Astrocyte (in vitro differentiated cells and primary cell): ENCODE measurements at places on chromosomes 3 and 15. TPM values are rescaled to one million over a fixed set of nuclear protein-coding genes. Genes with fewer than 3 reads are reported as not detected.
A peak's percentile ranks its signal among the peaks of the same experiment; 100 is the strongest.

- H3K4me3 ChIP-seq, result no peak overlapping the region
- H3K36me3 ChIP-seq, result no peaks in the 10 kb centered on the region
- peak overlapping the region; percentile 72 for H3K27ac ChIP-seq
- H3K27me3 ChIP-seq, result no peaks in the 10 kb centered on the region
- DNase-seq, result peak; percentile 93
- peaks cover 14% of the 10 kb centered on the region for H3K4me1 ChIP-seq
These were observed 129.8 kb upstream of the PHLDB2 start for GRCh38 chr3:111729087-111729846.

DNA sequence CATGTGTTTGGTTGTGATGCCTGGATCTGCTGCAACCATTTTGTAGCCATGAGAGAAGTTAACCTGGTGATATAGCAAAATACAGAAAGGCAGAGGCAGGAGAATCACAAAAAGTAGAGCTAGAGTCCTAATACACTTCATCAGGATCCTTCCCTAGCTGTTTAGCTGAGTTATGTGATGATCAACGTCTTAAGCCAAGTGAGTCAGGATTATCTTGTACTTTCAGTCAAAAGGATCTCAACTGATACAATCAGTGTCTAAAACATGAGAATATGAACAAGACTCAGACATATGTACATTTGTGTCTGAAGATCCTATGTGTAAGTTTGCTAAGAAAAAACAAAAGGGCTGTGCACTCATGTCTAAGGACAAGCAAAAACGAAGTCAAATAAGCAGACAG, 236.9 kb downstream of the NTRK3 start:
- H3K36me3 ChIP-seq, result no peaks in the 10 kb centered on the region
- DNase-seq, result no peak
- no peak overlapping the region for H3K4me3 ChIP-seq
- no peak overlapping the region for H3K27ac ChIP-seq
- peaks cover 6% of the 10 kb centered on the region for H3K4me1 ChIP-seq

DNA sequence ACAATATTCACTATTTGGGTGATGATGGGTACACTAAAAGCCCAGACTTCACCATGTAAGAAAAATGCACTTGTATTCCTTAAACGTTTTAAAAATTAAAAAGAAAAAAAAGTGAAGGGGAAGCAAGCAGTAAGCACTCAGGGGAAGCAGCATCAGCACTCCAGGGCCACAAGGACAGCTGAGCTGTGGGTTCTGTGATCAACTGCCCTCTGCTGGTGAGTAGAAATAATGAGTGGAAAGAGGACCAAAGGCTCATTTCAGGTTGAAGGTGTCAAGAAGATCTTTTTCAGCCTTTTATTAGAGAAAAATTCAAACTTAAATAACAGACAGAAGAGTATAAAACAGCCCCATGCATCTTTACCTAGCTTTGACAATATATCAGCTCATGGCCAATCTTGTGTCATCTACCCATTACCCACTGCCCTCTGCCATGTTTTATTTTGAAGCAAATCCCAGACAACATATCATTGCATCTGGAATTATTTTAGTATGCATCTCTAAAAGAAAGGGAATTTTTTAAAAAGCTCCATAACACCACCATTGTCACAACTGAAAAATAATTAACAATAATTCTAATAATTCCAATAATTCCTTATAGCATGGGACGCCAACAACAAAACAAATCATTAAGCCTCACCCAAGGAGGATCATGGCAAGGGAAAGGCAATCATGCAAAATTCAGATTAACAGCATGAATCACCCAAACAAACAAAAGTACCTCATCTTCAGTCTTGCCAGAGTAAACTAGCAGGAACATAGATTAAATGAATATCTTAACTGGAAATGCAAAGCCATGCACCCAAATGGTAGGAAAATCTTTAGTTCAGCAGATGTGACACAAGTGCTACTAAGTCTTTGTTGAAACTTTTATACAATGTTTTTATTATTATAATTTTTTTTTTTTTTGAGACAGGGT, 42.5 kb downstream of the TAMM41 start:
- no peaks in the 10 kb centered on the region for H3K4me1 ChIP-seq
- peak; percentile 44 for DNase-seq
- no peak overlapping the region for H3K4me3 ChIP-seq
- H3K27me3 ChIP-seq, result no peaks in the 10 kb centered on the region
- peaks cover 23% of the 10 kb centered on the region for H3K36me3 ChIP-seq
- H3K27ac ChIP-seq, result no peak overlapping the region

C3orf20 gene
- 0.16 TPM in 1 of 2 replicates, not detected in the other for total RNA-seq

GRCh38 chr3:65623362-65623761, 415.4 kb downstream of the MAGI1 start:
- H3K27me3 ChIP-seq, result no peaks in the 10 kb centered on the region
- H3K36me3 ChIP-seq, result no peaks in the 10 kb centered on the region
- no peak overlapping the region for H3K4me3 ChIP-seq
- H3K27ac ChIP-seq, result no peak overlapping the region
- DNase-seq, result no peak
- H3K4me1 ChIP-seq, result no peaks in the 10 kb centered on the region

DNA sequence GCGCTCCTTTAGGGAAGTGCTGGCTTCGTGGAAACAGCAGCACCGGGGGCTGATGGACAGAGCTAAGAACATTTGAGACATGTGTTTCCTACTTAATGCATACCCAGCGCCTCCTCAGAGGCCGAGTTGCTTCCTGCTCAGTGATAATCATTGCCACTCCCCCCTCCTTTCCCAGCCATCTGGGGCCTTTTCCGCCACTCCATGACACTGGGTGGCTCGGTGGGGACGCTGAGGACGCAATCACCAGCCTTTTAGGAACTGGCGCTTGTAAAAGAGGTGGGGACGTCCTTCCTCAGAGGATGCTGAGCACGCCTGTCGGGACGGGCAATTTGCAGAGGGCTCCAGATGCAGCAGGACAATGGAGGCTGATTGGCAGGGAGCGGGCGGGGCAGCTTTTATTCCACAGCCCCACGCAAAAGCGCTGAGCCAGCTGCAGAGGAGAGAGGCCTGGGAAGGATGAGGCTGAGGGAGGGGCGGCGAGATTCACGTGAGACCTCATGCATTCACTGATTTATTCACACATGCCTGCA, 22.2 kb upstream of the IQSEC1 start:
- H3K4me1 ChIP-seq, result no peaks in the 10 kb centered on the region
- H3K27ac ChIP-seq, result no peak overlapping the region
- no peak for DNase-seq

EPHB1 gene
- total RNA-seq, result 1.9 and 4.1 TPM in 2 replicates

DNA sequence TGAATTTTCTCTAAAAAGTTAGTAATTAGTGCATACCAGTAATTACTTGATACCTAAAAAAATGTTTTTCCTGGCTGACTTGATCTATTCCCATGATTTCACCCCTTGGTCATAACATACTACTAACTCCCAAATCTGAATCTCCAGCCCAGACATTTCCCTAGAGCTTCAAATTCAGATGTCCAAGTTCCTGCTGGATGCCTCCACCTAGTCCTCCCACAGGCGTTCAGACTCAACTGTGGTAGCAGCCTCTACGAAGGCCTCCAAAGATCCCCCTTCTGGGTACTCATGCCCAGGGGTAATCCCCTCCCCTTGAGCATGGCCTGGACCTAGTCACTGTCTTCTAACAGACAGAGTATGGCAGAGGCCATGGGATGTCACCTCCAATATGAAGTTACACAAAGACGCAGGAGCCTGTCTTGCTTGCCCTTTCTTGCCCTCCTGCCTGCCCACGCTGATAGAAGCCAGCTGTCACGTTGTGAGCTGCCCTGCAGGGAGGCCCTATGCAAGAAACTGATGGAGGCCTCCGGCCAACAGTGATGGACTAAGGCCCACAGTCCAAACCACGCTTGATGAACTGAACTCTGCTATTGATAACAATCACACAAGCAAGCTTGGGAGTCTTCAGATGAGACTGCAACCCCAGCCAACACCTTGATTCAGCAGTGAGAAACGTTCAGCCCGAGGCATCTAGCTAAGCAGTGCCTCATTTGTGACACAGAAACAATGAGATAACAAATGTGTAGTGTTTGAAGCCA, 8.6 kb upstream of the FBN1 start:
- no peak for DNase-seq
- H3K36me3 ChIP-seq, result no peaks in the 10 kb centered on the region
- H3K27me3 ChIP-seq, result no peaks in the 10 kb centered on the region
- no peak overlapping the region for H3K4me3 ChIP-seq
- H3K27ac ChIP-seq, result no peak overlapping the region

- H3K36me3 ChIP-seq, result no peaks in the 10 kb centered on the region
- H3K27me3 ChIP-seq, result no peaks in the 10 kb centered on the region
- H3K4me1 ChIP-seq, result no peaks in the 10 kb centered on the region
- DNase-seq, result no peak
These were observed 6.6 kb downstream of the TP63 start for GRCh38 chr3:189637750-189638149.

GABRA5 gene
- 5.9 and 7.9 TPM in 2 replicates for total RNA-seq

DNA sequence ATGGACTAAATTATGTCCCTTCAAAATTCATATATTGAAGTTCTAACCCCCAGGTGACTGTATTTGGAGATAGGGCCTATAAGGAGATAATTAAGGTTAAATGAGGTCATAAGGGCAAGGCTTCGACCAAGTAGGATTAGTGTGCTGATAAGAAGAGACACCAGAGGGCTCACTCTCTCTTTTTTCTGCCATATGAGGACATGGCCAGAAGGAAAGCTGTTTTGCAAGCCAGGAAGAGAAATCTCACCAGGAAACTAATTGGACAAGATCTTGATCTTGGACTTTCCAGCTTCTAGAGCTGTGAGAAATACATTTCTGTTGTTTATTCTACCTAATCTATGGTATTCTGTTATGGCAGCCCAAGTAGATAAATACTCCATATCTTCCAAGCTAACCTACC, 503.6 kb upstream of the NAALADL2 start:
- no peaks in the 10 kb centered on the region for H3K27me3 ChIP-seq
- no peak for DNase-seq
- H3K4me1 ChIP-seq, result no peaks in the 10 kb centered on the region

GRCh38 chr3:112656043-112656442, 15.1 kb upstream of the CCDC80 start:
- peaks cover 38% of the 10 kb centered on the region for H3K4me1 ChIP-seq
- H3K27me3 ChIP-seq, result no peaks in the 10 kb centered on the region
- no peak overlapping the region for H3K4me3 ChIP-seq
- peak overlapping the region; percentile 100 for H3K27ac ChIP-seq
- no peaks in the 10 kb centered on the region for H3K36me3 ChIP-seq
- no peak for DNase-seq

DNA sequence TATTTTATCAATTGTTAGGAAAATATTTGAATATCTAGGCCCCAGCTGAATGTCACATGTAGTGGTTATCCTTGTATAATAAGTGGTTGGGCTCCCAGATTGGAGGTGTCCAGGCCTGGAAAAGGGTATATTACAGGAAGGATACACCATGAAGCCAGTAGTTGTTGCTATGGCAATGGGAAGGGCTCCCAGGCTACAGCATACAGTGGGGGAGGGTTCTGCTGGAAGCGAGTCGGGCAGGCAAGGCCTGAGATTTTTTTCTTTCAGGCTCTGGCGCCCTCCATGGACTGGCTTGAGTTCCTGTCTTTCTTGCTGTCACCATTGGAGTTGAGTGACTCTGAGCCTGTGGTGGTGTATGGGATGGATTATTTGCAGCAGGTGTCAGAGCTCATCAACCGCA, 8.9 kb downstream of the ECE2 start:
- no peak overlapping the region for H3K27ac ChIP-seq
- H3K4me1 ChIP-seq, result no peaks in the 10 kb centered on the region
- peak; percentile 53 for DNase-seq

- no peak overlapping the region for H3K27ac ChIP-seq
- no peaks in the 10 kb centered on the region for H3K27me3 ChIP-seq
- no peak overlapping the region for H3K4me3 ChIP-seq
These were observed 283.7 kb downstream of the ROBO2 start for GRCh38 chr3:77323626-77324025.

DNA sequence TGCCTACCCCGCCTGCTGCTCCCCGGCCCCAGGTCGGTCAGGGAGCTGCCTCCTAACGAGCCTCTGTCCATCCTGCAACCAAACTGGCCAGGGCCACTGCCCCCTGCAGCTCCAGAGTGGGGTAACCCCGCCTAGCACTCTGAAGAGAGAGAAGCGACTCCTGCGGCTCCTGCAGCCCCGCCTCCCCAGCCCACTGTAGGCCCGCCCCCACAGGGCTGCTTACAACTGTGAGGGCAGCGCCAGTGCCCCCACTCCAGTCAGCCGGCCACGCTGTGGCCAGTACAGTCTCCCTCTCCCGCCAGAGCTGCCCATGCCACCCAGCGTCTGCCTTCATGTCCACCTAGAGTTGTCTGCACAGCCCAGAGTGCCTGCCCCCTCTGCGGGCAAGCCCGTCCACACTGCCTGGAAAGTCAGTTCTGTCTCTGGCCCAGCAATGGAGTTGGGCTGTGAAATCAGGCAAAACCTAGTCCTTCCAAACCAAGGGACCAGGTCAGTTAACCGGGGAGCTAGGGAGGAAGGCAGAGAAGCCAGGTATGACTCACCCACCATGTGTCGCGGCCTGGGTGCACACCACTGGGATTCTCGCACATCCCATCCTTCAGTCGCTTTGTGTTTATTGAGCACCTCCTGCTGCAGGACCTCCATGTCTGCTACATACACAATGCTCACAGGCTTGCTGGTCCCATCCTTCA, 2.4 kb downstream of the UCN2 start:
- no peaks in the 10 kb centered on the region for H3K36me3 ChIP-seq
- DNase-seq, result peak; percentile 39
- peaks cover 76% of the 10 kb centered on the region for H3K4me1 ChIP-seq
- H3K27ac ChIP-seq, result peak overlapping the region; percentile 80

GRCh38 chr15:90859234-90860131, 8.9 kb upstream of the FURIN start:
- peaks cover 4% of the 10 kb centered on the region for H3K4me1 ChIP-seq
- DNase-seq, result no peak

DNA sequence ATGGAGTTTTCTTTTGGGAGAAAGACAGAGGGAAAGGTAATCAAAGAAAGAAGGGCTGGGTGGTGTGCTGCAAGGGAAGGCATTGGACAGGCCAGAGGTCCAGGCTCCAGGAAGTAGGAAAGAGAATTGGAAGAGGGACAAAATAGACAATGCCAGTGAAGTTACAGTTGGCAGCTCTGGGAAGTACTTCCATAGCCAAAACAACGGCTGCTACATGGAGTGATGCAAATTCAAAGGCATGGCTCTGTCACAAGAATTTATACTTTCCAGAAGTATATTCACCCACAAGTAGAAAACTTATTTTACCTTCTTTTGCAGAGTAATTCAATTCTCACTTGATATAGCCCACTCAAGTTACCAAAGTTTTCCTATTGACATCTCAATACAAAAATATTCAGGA, 191.5 kb downstream of the TNIK start:
- no peak overlapping the region for H3K4me3 ChIP-seq
- H3K4me1 ChIP-seq, result no peaks in the 10 kb centered on the region
- H3K36me3 ChIP-seq, result no peaks in the 10 kb centered on the region
- no peak for DNase-seq
- no peaks in the 10 kb centered on the region for H3K27me3 ChIP-seq

GRCh38 chr3:72836923-72837322, 11.3 kb downstream of the SHQ1 start:
- H3K27ac ChIP-seq, result no peak overlapping the region
- H3K4me3 ChIP-seq, result no peak overlapping the region
- H3K27me3 ChIP-seq, result no peaks in the 10 kb centered on the region
- peaks cover 14% of the 10 kb centered on the region for H3K36me3 ChIP-seq

CACNA2D2 gene
- 0.31 and 1.00 TPM in 2 replicates for total RNA-seq

C2CD4B gene
- not detected in 2 replicates for total RNA-seq
